ENCODE measurements at places on chromosomes 7 and 10.

DNA sequence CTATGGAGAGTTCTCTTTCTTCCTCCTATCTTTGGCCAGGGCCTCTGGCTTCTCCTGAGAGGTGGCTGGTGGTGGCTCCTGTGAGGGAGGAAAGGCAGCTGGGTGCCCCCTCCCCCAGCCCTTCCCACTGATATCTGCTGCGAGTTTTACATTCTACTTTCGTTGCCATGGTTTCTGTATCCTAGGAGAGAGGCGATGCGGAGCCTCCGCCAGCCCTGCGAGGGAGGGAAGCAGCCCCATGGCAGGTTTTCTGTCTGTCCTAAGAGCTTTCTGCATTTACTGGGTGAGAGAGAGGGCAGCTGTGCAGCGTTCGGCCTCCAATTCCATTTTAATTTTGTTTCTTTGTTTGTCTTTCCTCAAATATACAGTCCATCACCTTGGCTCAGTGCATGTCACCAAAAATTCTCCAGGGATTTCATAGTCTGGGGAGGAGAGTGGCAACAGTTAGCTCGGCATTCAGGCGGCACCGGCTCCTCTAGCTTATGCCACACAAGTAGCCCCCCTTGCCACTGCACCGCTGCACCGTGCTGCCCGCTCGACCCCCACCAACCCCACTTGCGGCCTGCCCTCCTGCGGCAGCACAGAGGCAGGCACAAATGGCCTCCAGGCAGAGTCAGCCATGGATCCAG, 20.4 kb downstream of the DNAJB12 start:
- no peak for DNase-seq

DNA sequence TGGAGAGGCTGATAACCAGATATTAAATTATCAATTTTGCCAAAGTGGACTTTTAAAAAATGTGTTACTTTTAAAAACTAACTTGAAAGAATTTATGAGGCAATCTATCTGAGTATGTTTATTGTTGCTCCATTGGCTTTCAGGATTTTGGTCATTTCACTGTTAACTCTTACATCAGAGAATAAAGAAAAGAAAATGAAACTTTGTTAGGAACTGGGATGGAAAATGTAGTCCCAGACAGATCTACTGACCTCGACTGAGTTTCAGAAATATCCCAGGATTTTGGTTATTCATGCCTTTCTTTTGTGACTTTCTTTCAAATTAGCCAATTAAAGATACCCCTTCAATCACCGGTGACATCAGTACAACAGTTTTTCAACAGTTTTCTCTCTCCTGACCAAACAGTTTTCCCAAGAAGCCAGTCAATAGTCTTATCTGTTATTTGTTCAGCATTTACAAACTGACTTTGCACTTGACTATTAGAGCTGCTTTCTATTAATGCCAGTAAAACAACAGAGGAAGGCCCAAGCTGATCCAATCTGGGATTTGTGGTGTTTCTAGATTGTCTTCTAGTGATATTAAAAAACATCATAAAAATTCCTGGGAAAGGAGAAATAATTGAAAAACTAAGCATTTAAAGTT, 35.8 kb downstream of the NRBF2 start:
- no peak for DNase-seq

GRCh38 chr10:47042780-47043750, 131.8 kb downstream of the PTPN20 start:
- no peak for DNase-seq

DNA sequence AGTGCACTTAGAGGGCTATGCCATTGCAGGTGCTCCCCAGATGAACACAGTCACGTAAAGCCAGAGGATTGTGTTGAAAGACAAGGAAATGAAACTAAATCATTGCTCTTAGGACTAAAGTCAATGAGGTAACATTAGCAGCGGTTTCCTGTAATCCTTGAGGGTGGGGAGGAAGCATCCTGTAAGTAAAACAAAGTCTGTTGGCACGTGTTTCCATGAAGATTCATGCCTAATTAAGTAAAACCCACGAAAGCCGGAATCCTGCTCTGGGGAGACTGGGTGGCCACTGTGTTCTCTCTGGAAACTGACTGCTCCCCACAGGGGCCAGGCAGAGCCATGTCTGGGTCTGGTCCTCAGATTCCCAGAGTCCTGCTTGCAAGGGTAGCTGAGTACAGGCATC, 18.3 kb downstream of the STEAP1B start:
- DNase-seq, result no peak

DNA sequence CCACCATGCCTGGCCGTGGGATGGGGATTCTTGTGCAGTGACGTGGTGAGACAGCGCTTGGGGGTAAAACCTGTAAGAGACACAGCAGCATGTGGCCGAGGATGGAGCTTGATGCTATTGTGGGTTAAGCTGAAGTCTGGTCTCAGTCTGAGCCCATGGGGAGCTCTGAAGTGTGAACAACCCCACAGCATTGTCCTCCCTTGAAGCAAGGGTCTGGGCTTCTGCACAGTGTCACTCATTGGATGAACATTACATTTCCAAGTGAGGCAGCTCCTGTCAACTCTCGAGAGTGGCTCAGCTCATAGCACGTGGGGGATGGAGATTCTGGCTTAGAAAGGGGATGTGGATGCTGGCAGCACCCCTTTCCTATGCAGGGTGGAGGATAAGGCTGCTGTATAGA, 32.2 kb upstream of the ZNF438 start:
- DNase-seq, result no peak

GRCh38 chr7:124800386-124800785, 34.8 kb upstream of the GPR37 start:
- no peak for DNase-seq

- DNase-seq, result no peak
Observed at GRCh38 chr7:39085590-39086049, 107.9 kb downstream of the POU6F2 start.

- no peak for DNase-seq
Observed at GRCh38 chr7:106344211-106344610, 59.4 kb upstream of the NAMPT start.

GRCh38 chr10:70551971-70552422, 50.5 kb downstream of the PRF1 start:
- no peak for DNase-seq
